NCI-H1048 (cell line): ENCODE measurements at places on chromosomes 2 and 18.

DNA sequence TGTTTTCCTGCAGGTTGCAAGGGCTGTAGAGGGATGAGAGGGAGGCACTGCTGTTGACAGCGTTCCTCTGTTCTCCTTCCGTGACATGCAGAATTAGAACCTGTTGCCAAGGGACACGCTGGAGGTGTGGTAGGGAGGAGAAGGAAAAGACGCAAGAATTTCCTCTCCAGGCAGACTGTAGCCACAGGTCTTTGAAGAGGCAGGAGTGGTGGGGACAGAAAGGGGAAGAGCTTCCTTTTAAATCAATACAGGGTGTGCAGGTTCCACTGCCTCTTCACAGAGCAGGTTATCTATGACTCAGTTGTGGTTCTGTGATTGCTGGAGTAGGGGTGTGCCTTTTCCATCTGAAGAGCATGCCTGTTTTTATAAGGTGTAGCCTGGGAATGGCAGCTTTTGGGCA lies 133.0 kb downstream of the WDSUB1 start:
- no peak for DNase-seq

DNA sequence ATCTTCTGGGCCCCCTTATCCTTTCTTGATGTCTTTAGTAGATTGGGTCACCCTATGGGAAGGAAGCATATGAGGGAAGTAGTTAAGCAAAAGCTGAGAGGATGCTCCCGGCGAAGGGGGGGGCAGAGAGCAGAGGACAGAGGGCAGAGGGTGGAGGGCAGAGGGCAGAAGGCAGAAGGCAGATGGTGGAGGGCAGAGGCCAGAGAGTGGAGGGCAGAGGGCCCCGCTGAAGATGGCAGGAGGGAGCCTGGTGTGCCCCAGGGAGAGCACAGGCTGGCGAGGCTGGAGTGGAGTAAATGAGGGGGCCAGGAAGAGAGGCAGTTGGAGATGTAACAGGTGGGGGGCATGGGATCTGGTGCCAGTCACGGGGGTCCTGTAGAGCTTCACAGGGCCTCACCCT lies 7.0 kb downstream of the MLPH start:
- DNase-seq = no peak

GRCh38 chr2:2173633-2174032 lies 157.4 kb downstream of the MYT1L start:
- no peak for DNase-seq

- no peak for DNase-seq
Observed at GRCh38 chr2:57894381-57894780, 152.2 kb upstream of the VRK2 start.

DNA sequence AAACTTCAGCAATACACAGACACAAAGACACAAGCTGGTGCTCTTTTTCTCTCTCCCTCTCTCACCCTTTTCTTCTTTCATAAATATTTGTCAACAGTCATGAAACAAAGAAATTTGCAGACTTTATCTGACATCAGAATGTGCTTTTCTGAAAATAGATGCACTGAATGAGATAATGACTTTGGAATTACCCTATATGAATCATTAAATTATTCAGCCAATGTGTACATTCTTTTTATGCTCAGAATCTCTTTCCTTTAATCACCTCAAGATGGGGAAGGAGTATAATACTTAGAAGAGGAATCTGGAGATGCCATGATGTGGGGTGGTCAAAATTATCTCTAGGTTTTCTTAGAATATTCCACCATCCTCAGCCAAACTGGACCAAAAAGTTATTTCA lies 289.9 kb downstream of the LRRTM1 start:
- no peak for DNase-seq

DNA sequence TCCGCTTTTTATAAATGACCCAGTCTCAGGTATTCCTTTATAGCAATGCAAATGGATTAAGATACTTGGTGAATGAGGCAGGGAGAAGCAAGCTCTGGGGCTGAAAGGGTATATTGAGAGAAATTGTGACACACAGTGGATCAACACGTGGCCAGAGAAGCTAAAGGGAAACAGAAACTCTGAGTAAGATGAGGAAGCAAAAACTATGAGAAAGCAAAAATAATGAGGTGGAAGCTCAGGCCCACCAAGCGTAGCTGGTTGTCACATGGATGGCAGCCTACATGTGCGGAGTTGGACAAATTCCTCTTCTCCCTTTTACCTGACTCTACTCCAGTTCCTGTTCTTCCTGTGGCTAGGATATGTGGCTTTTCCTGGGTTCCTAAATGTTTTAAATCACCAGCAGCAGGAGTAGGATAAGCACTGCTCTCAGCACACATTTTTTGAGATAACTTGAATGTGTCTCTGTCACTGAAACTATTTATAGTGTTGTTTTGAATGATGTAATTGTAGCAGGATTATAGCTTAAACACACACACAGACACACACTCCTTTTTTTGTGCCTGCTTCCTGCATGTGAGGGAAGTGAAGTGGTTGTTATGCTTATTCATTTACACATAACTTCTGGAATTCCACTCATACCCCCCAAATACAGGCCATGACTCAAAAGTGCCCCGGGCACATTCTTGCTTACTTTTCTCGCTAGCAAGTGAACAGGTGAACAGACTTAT lies 30.1 kb upstream of the EPC2 start:
- DNase-seq = peak; percentile 34

DNA sequence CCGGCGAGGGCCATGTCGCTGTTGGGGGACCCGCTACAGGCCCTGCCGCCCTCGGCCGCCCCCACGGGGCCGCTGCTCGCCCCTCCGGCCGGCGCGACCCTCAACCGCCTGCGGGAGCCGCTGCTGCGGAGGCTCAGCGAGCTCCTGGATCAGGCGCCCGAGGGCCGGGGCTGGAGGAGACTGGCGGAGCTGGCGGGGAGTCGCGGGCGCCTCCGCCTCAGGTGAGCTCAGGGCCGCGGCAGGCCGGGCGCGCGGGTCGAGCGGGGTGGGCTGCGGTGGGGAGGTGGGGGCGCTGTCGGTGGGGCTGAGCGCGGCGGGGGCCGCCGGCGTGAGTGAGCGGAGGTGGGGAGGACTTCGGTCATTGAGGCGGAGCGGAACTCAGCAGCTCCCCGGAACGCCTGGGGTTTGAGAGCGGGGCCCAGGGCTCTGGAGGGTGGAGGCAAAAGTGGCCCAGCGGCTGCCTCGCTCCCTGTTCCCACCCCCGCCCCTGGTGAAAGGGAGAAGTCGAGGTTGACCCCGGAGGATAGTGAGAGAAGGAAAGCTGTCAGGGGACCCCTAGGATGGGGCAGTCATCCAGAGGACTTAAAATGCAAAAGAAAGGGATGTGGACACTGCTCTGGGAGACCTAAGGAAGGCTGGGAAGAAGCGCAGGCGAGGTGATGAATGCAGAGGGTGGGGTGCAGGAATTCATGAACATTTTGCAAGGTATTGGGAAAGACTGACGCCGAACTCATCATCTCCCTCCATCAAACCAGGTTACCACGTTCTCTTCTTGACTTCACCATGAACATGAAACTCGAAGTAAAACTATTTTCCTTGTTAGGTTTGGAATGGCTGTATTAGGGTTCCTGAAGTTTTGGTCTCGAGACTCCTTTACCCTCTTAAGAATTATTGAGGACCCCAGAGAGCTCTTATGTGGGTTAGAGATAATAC lies 633 bp downstream of the MALT1 start:
- no peak for DNase-seq

DNA sequence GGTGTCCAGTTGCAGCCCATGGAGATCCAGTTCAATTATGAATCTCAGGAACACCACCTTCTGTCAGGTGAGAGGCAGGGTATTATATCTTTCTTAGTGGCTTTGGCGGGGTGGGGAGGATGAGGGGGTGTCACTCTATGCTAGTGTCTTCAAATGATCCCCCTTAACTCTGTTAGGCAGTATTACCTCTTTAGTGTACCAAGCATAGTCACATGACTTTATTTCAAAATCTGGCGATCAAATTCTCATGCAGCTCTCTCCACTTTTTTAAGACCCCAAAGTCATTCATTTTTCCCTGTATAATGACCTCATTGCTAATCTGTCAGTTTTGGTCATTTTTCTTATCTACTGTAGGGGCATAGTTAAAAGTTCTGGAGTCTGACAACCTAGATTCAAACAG lies 1.1 kb upstream of the ZSCAN30 start:
- DNase-seq = no peak

DNA sequence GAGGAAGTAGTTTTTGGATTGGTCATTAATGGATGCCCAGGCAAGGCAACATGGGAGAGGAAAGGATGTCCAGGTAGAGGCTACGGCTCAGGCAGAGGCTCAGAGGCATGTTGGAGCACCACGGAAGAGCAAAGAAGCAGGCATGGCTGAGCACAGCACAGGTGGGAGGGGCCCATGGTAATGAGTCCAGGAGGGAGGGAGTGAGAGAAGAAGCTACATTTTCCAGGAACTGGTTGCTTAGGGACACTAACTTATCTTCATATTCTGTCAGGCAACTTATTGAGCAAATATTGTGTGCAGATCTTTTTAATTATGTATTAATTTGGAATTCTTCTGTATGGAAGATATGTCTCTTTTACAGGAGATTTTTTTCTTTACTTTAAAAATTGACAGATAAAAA lies 42.2 kb downstream of the ARHGEF4 start:
- no peak for DNase-seq

DNA sequence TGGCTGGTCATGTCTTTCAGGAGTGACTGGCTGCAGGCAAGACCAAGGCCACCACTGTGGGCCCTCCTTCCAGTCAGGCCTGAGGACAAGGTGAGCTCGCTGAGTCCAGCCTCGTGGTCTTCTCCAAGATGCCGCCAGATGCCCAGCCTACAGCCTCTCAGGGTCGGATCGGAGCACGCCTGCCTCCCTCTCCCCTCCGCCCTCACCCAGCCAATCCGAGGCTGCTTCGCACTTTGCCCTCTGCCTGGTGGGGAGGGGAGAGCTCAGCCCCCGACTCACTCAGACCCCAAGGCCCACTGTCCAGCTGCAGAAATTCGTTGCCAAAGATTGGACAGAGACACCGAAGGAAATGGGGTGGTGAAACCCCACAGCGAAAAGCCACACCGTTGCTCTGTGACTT lies 33.1 kb downstream of the ATOH8 start:
- DNase-seq = no peak

GRCh38 chr2:169039702-169040101 lies 8.6 kb upstream of the ABCB11 start:
- DNase-seq = no peak

DNA sequence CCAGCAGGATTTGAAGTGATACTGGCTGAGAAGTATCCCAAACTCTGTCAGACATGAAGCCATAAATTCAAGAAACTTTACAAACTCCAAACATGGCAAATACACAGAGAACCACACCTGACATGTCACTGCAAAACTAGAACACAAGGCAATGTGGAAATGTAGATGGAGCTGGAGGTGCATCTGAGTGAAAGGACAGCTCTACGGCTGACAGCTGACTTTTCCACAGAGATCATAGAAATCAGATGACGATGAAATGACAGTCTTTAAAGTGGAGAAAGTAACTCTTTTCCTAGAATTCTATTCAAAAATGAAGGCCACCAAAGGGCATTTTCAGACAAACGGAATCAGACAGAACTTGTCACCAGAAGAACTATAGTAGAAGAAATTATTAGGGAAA lies 97.5 kb downstream of the LDLRAD4 start:
- DNase-seq = no peak
